ENCODE measurements at places on chromosomes 5 and 9. TPM values are rescaled to one million over a fixed set of nuclear protein-coding genes. Genes with fewer than 3 reads are reported as not detected.

NR5A1 gene
- total RNA-seq, result not detected

LCN10 gene
- total RNA-seq, result 0.13 TPM

EFNA5 gene
- 101 TPM for total RNA-seq

CMBL gene
- 3.7 TPM for total RNA-seq

ABO gene
- 0.63 TPM for total RNA-seq
